A549 (cell line): ENCODE measurements at places on chromosomes 11 and 22.

DNA sequence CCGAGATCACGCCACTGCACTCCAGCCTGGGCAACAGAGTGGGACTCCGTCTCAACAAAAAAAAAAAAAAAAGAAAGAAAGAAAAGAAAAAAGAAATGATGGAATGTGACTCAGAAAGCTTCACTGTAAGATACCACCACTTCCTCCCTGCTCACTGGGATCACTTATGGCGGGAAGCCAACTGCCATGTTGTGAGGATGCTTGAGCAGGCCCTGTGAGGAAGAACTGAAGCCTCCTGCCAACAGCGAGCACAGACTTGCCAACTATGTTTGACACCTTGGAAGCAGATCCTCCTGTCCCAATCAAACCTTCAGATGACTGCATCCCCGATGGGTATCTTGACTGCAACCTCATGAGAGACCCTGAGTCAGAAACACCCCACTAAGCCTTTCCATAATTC, 8.3 kb downstream of the SEC14L6 start:
- DNase-seq, result no peak

GRCh38 chr11:96680211-96681018, 290.6 kb downstream of the JRKL start:
- no peak for DNase-seq

GRCh38 chr11:59671471-59671870, 2.6 kb upstream of the PATL1 start:
- DNase-seq, result no peak

DNA sequence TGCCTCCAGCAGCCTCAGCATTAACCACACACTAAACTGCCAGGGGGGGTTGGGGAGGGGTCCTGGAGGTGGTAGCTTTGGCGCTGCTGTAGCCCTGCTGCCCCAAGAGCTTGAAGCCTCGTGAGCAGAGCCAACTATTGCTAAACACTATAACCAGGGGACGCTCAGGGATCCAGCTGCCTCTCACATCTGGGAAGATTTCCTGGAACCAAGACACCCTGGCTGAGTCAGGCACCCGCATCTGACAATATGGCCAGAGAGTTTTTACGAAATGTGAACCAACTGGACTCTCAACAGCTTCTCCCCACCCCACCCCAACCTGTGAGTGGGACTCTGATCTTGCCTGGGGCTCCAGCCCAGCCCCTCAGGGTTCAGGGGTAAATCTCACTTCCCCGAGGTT, 14.3 kb downstream of the C1QTNF6 start:
- DNase-seq, result no peak

DNA sequence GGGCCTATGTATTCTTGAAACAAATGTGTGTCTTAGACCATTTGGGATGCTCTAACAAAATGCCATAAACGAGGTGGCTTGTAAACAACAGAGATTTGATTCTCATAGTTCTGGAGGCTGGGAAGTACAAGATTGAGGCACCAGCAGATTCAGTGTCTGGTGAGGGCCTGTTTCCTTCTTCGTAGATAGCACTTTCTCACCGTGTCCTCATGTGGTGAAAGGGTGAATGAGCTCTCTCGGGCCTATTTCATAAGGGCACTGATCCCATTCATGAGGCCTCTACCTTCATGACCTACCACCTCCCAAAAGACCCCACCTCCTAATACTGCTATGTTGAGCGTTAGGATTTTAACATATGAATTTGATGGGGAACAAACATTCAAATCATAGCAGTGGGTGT, 6.4 kb upstream of the NNMT start:
- DNase-seq, result no peak

- peak; percentile 63 for DNase-seq
Observed at GRCh38 chr11:87097582-87097981, 59.8 kb downstream of the TMEM135 start.

GRCh38 chr11:2166091-2166851, 5.3 kb upstream of the INS start:
- peak; percentile 42 for DNase-seq

GRCh38 chr11:10638316-10638925, 55.1 kb downstream of the IRAG1 start:
- no peak for DNase-seq

- peak; percentile 49 for DNase-seq
Observed at GRCh38 chr11:19276859-19277808, 36.4 kb upstream of the E2F8 start.

DNA sequence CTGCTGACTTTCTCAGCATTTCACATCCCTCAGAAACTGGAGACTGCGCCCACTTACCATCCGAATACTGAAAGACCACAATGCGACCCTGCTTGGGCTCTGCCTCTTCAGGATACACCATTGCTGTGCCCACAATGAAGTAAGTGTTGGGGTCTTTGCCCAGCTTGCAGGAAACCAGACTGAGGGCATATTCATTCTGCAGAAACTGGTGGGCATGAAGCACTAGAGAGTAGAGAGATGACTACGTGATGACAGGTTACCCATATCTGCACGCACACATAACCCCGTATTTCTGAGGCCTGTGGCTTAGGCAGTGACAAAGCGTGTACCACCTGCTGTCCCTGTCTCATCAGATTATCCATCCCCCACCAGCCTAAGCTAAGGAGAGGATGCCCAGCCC, 14.6 kb upstream of the VWCE start:
- no peak for DNase-seq

DNA sequence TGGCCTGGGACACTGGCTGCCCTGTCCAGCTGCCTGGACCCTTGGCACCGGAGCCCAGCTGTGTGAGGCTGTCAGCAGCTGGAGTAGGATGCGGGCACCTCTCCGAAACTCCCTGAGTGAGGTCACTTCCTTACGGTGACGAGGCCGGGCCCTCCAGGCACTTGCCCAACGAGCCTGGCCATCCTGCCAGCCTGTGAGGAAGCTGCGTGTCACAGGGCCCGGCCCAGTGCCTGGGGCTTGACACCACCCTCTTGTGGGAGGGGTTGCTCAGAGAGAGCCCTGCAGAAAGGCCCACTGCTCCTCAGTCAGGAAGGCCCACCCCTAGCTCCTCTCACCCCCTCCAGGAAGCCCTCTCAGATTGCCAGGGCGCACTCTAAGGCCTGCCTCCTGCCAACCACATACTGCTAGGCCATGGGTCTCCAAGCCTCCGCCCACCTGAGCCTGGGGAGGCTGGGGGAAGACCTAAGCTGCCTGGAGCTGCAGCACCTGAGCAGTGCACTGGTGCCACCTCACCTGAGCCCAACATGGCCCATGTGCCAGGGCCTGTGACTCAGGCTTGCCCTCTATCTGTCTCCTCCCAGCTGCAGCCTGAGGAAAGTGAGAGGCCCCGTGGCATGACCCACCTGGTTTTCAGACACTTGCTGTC, 4.3 kb upstream of the PHLDA2 start:
- peak; percentile 85 for DNase-seq

DNA sequence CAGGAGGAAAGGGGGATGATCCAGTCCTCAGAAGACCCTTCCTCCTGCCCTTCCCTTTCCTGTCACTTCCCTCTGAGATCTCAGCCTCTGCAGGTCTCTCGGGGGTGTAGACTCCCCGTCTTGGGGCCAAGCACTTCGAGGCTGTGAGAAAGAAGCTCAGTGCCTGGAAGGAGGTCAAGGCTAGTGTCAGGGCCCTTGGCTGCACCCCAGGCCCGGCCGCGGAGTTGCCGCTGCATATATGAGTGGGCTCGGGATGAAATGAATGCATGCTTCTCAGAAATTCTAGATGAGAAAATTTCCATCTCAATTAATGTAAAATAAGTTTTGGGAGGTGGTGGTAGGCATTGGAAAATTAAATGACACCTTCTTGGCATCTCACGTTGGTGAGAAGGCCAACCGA, 1313.7 kb downstream of the BRD1 start:
- DNase-seq, result no peak

DNA sequence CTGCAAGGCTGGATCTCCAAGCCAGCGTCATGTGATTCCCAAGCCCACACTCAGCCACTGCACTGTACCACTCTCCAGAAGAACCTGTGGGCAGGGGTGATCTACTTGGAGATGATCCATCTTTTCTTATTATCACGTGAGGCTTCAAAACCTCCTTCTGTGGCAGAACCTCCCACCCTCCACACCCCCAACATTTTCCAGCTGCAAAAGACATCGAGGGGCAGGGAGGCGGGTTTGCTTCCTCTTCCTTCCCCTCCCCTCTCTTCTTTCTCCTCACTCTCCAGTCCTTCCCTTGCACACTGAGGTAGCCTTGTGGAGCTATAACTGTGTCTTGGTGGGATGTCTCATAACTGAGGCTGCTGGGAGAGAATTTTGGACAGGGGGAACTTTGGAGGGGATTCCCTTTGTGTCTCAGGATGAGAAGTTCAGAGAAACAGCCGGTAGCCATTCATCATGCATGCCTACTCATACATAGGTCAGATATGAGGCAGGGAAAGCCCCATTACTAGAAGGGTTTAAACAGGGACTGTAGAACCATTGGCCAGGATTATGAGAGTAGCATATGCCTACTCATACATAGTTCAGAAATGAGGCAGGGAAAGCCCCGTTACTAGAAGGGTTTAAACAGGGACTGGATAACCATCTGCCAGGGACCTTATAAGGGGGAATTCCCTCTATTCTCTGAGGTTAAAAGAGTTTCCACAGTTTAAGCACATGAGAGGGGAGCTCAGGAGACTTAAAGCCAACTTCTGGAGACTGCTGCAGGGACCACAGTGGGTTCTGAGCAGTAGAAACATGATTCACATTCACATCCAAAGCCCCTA, 420.7 kb upstream of the CADM1 start:
- no peak for DNase-seq

DNA sequence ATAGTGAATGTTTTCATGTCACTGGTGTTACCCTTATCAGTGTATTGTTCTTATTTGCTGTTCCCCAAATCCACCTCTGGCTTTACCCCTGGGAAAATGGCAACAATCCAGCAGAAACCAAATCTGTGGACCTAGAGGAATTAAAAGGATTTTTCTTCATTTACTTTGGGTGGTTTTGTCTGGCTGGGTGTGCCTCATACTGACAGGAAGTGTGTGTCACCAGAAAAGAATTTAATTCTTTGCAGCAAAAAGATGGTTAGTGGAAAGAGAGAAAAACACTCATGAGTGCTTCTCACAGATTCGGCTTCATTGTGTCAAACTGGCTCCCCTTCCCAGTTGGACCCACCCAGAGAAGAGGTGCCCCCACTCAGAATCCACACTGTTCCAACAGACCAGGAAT, 38.9 kb downstream of the FZD4 start:
- DNase-seq, result peak; percentile 60

DNA sequence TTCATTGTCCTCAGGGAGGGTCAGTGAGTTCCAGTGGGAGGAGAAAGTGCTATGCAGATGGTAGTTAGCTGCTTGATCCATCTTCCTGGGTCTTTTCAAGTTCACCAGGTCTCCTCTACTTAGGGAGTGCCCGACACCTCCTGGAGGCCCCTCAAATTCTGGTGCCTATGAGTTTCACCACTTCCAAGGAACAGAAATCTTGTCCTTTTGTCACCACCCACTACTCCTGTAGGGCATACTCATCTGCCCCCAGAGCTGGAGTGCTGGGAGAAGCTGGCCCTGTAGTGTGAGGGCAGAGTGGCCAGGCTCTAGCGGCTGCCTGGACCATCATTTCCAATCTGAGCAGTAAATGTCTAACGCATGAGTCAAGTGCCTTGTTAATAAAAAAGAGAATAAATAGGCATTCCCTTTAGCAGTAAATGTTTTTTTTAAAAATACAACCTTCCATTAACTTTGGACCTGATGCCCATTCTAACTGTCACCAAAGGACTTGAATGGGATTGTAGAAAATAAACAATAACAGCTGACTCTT, 12.5 kb downstream of the IRAG1 start:
- DNase-seq, result no peak

GRCh38 chr11:20046416-20046815, 113.9 kb downstream of the DBX1 start:
- no peak for DNase-seq

DNA sequence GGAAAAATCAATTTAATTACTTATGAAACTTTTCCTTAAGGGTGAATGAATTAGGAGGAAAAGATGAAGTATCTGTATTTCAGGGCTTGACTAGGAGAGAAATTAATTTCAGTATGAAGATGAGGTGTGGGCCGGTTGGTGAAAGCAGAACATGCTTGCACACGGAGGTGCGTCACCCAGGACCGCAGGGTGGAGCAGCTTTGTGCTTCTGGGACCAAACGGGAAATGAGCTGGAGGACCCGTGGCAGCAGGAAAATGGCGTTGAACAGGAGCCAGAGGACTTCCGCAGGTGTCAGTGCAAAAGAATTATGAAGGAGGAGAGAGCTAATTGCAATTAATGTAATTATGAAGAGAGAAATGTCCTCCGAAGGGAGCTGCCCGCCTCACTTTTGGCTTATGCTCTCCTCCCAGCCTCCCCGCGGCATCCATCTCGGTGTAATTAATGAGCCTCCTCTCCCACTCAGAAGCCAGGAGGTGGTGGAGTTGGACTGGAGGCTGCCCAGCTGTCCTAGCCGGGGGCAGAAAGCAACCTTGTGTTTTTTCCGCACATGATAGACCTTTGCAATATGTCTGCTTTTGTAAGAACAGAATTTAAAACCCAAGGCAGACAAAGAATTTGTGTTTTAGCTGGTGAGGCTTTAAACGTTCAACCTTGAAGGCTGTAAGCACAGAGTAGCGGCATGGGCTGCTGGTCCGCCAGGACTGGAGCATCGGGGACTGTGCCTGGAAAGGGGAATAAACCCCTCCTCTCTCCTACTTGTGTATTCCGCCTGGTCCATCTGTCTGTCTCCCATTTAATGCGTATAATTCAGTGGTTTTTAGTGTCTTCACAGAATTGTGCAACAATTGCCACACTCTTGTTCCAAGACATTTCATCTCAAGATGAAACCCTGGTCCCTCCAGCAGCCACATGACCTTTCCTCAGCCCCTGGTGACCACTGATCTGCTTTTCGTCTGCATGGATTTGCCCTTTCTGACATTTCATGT, 180.6 kb downstream of the TBC1D22A start:
- no peak for DNase-seq

DNA sequence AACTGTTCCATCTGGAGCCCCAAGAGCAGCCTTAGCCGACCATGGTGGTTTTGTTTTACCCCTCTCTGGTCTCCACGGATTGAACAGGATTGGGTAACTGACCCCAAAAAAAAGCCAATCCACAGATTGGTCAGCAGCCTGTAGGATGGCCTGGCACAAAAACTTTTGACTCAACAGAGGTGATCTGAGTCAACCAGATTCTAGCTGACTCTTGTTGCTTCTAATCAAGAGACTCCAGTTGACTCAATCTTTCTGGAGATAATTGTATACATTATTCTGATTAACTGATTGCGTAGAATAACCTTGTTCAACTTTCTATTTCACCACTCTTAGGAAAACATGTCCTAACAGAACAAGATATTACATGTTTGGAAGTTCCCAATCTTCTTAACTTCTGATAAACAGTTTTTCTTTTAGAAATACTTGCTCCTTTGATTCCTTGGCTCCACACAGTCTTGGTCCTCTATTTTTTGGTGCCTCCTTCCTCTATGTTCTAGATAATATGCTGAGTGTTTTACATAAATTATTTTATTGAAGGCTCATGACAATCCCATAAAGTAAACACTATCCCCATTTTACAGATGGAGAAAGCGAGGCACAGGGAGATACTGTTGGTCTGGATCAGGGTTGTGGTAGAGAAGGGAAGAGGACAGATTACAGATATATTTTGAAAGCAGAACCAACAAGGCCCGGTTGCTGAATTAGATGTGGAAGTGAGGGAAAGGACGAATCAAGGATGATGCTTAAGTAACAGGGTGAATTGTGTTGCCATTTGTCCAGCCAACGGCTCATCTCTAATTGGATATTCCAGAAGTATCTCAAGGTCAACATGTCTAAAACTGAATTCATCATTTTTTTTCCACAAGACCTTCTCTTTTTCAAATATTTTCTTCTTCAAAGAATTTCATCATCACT, 11.5 kb upstream of the ZC3H12C start:
- no peak for DNase-seq
